SHP77 (cell line): ENCODE measurements at places on chromosomes 3 and 15.

DNA sequence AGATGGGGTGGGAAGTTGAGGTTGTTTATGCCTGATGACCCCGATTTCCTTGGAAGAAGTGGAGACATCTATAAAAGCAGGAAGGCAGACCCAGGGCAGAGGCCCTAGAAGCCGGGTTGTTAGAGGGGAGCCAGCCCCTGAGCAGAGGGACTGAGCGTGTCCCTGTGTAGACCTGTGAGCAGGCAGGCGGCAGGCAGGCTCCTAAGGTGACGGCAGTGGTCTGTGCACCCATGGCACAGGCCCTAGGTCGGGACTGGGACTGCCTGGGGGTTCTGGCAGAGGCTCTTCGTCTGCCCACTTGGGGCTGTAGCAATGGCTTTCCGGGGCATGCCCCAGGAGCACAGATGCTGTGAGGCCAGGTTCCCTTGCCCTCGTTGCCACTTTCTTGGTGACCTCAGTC is 9.9 kb downstream of the SEMA4B start:
- DNase-seq: no peak

DNA sequence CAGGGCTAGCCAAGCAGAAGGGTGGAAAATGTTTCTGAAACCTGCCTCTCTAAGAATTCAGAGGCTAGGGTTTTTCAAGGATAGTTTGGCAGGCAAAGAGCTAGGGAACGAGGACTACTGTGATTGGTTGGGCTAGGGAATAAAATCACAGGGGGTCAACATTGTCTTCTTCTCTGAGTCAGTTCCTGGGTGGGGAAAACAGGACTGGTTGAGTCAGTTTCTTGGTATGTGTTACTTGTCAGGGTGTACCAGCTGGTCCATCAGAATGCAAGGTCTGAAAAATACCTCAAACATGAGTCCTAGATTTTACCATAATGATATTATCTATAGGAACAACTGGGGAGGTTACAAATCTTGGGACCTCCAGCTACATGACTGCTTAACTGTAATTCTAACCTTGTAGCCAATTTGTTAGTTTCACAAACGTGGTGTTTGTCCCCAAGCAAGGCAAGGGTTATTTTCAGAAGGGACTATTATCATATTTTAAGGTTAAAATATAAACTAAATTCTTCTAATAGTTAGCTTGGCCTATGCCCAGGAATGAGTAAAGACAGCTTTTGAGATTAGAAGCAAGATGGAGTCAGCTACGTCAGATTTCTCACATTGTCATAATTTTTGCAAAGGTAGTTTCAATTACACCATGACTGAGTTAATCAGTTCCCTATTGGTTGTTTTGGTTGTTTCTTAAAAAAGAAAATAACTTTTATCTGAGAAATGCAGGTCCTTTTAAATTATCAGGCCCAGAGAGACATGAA is 231.5 kb downstream of the ALCAM start:
- no peak for DNase-seq

DNA sequence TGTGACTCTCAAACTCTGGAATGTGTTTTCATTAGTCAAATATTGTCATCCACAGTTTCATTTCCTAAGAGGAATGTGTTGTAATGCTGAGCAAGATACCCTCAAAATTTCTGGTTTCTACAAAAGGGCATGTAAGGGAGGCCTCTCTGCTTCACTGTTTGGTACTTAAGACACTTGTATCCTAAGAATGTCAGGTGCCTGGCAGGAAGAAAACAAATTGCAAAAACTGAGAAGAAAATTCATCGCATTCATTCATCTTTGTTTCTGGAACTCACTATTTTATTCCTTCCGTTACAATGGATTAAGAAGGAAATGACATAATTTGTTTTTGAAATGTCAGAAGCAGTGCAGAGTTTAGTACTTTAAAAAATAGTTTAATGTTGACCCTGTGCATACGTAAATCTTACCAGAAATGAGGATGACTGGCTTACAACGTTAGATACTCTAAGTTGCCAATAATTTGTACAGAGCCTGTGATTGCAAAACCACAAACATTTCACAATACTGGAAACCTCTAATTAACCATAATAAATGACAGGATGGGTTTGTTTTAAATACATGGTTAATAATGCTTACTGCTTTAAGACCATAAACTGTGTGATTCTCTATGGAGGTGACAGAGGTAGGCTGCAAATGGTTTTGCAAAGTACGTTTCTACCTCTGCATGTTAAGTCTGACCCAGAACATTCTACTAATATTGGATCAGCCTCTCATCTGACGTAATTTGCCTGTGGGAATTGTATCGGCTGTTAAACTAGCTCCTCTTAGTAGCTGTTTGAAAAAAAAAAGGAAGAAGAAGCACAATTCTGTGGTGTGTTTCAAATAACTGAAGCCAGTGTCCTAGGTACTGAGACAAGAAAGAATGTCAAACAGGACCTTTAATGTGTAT is 477.8 kb downstream of the RBMS3 start:
- no peak for DNase-seq

GRCh38 chr15:88187195-88187594 is 69.3 kb downstream of the NTRK3 start:
- DNase-seq: no peak

DNA sequence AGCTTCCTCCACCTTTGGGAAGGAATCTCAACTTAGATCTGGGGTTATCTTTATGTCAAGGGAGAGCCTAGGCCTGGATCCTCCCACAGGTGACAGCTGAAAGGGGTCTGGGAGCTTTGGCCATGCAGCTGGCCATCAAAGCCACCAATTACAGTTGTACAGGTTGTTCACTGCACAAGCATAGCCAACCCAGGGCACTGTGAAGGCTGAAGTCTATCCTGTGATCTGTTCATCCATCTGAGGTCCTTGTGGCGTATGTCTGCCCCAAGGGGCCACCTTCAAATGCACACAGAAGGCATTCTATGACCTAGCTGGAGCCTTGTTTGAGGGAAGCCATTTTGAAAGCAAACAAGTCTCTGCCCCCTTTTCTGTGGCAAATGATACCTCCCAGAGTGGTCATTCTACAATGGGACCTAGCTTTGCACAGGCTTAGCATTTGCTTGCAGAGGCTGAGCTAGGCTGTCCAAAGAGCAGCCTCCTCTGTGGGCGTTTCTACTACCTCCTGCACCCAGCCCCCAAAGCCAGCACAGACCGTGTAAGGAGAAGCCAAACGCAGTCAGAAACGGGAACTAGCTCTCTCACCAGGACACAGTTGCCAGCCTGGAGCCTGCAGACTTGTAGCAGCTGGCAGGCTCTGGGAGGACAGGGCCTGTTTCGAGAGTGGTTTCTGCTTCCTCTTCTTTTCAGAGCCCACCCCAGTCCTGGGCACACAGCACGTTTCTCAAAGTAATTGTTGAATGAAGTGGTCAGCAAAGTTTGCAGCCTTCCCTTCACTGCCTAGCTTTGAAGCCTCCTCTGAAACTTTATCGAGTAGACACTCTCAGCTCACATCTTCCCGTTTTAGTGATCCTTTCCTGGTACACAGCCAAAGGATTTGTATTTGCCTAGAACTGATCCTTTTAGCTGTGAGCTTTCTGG is 157.3 kb upstream of the SMAD3 start:
- DNase-seq: no peak

DNA sequence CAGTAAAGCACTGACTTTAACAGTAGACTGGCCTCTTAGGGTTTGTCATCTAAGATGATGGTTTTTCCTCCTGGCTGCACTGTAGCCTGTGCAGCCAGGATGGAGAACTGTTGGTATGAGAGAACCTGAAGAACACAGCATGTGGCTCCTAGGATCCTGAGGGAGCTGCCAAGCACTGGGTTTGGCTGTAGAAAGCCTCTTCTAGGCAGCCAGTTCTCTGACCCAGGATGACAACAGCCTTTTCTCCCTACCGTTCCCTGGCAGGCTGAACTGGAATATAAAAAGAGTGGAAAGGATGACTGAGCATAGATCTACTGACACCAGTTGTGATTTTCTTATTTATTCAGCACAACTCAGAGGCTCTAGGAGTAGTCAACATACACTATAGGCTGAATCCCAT is 34.3 kb upstream of the MANF start:
- DNase-seq: no peak

DNA sequence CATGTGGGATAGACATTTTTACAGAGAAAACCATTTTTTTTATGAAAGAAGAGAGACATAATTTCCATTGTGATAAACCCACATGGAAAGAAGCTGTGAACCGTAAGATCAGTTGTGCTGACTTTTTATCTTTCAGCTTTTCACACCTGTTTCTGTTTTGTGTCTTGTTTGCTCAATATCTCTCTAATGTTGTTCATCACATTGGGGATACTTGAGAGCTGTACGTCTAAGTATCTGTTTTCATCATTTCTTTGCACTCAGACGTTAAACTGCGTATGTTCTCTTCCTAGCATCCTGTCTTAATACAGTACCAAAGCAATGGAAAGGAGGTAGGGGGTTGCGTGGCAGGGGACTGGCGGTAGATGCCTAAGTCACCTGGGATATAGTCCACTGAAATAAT is 449.0 kb downstream of the NAALADL2 start:
- DNase-seq: no peak

DNA sequence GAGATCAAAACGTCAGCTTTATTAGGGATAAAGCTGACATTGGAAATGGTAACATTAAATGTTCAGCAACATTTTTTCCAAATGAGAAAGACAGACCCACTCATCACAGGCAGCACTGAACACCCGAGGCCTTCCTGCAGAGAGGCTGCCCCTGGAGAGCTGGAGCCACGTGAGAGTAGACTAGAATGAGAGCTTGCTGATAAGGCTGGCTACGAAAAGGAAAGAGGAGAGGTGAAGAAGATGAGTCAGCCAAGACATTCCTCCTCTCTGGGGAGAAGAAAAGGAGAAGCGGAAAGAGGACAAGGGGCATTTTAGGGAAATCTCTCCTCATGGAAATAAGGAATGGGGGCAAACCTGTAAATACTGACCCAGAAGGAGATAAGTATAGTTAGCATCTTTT is 7.3 kb downstream of the CYP19A1 start:
- DNase-seq: no peak

- DNase-seq: no peak
Observed at GRCh38 chr3:194086388-194087075, 49.4 kb upstream of the HES1 start.

DNA sequence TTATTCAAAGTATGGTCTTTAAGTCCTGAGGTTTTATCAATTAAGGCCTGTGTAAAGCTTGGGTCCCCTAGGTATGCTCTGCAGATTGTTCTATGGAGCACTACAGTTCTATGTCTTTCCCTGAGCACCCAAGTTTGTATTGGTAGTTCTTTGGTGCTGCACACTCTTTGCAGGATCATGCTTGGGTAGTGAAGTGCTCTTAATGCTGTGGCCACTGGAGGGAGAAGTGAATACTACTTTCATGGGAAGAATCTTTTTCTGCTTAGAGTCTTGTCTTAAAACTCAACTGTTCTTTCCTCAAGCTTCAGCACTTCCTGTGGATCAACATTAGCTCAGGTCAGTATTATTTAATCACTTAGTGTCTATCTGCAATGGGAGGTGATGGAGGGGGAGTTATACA is 93.6 kb upstream of the CFAP20DC start:
- DNase-seq: no peak

GRCh38 chr15:48021336-48022086 is 99.3 kb upstream of the SLC24A5 start:
- DNase-seq: peak; percentile 74

DNA sequence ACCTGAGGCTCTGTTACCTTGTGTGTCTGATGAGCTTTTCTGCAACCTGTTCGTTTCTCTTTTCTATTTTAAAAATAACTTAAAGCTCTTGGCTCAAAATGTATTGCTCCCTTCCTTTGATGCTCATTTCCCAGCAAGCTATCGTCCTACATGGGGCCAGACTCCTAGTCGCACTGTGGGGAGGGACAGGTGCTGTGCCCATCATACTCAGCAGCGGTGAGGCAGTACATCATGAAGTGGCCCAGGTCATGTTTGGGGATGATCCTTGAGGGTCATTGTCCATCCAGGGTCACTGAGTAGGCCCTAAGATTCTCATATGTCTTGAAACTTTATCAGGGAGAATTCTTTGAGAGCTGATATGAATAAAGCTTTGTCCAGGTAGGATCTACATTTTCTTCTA is 41.1 kb downstream of the PTH1R start:
- DNase-seq: no peak
